ENCODE measurements at places on chromosomes 2 and 18.
A peak's percentile ranks its signal among the peaks of the same experiment; 100 is the strongest.

DNA sequence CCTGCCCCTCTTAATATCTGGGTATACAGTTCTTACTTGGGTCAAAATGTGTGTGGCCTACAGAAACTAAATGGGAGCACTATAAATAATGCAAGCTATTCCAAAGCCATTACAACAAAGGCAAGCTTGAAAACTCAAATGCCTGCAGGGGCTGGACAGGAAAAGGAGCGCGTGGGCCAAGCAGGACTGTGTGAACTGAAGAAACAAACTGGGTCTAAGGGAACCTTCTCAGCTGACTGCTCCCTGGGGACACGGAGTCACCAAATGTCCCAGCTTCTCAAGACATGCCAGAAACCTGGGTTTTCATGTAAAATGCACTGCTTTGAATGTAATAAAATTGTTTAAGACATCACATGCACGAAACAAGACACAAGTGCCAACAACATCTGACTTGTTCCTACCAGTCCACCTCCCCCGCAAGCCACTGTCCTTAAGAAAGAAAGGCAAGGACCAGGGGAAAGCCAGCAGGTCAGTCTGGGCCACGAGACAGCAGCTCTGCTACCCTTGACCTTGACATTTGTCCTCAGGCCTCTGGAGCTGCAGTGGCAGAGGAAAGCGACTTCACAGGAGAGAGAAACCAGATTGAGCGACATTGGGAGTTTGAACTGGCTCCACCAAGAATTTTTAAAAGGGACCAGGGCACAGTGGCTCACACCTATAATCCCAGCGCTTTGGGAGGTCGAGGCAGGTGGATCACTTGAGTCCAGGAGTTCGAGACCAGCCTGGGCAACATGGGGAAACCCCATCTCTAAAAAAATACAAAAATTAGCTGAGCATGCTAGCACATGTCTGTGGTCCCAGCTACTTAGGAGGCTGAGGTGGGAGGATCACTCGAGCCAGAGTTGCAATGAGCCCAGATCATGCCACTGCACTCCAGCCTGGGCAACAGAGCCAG, 89.7 kb upstream of the SH3BP4 start:
- DNase-seq, result no peak

DNA sequence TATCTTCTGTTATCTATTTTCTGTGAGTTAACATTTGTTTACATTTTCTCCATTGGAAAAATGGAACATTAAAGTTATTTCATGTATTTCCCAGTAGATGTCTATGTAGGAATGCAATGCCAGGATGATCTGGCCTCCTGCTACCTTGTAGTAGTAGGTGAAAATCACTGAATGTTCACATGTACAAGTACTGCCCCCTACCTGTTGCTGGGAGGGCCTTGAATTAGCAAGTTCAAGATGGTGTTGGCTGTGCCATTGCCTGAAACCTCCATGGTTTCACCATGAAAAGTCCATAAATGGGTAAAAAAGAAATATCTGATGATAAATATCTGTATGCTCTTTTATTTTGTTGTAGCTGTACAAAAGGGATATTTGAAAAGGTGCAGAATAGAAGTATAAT, 30.7 kb downstream of the XRCC5 start:
- peak; percentile 21 for DNase-seq

- DNase-seq, result no peak
Observed at GRCh38 chr2:108625828-108626195, 91.5 kb downstream of the LIMS1 start.

GRCh38 chr2:85802354-85803103, 48.7 kb downstream of the ATOH8 start:
- DNase-seq, result no peak

- no peak for DNase-seq
Observed at GRCh38 chr2:175080479-175080878, 75.3 kb upstream of the CHN1 start.

DNA sequence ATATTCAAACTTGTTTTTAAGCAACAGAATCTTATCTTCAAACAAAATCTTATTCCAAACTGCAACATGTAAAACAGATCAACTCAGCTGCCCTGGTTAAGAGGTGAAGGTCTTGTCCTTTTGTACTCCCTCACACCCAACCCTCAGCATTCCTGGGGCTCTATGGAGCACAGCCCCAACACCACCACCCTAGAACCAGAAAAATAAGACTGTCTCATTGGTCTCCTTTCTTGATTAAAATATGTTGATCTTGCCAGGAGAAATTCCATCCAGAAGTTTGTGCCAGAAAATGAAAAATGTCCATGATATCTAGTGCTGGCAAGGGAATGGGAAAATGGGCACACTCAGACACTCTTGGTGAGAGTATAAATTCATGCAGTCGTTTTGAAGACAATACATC, 62.1 kb upstream of the TMEM17 start:
- no peak for DNase-seq

GRCh38 chr2:68465081-68465916, 1.8 kb downstream of the FBXO48 start:
- no peak for DNase-seq

- no peak for DNase-seq
Observed at GRCh38 chr18:61774846-61775245, 118.0 kb downstream of the RNF152 start.

GRCh38 chr2:183222751-183223150, 98.5 kb downstream of the NUP35 start:
- no peak for DNase-seq

GRCh38 chr18:59871711-59872362, 28.0 kb upstream of the PMAIP1 start:
- no peak for DNase-seq

GRCh38 chr2:1927896-1928568, 183.7 kb upstream of the PXDN start:
- DNase-seq, result no peak

DNA sequence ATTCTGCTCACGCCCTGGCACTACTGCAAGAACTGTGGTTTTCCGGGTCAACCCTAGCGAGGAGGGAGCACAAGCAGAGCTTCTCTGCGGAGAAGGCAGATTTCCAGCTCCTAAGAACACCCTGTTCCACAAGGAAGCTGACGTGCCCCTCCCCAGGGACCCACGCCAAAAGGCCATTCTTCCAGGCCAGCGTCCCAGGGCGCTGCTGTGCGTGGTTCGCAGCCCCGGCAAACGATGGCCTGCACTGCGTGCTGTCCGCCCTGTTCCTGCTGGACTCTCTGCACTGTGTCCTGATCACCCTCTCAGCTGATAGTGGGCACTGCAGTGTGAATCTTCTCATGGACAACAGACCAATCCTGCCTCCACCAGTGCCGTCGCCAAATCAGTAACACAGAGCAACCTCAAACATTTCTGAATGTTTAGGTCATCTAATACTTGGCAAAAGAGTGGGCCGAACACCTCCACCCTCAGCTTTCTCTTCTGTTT, 49.1 kb downstream of the ADI1 start:
- no peak for DNase-seq
